ENCODE measurements at places on chromosomes 11 and 22. TPM values are rescaled to one million over a fixed set of nuclear protein-coding genes. Genes with fewer than 3 reads are reported as not detected.

Gene GLYATL1
- total RNA-seq = not detected

Gene NRXN2
- total RNA-seq = 2.1 TPM

Gene OR8D4
- total RNA-seq = 0.20 TPM

Gene DEFB131B
- total RNA-seq = not detected

Gene TBRG1
- total RNA-seq = 27.6 TPM

Gene RASD2
- 0.78 TPM for total RNA-seq

Gene CDON
- total RNA-seq = 26.2 TPM

Gene RAPSN
- total RNA-seq = 0.17 TPM

Gene VPREB1
- total RNA-seq = not detected

Gene MAP6
- total RNA-seq = 6.3 TPM

Gene SUSD2
- 6.2 TPM for total RNA-seq

Gene OR2AT4
- total RNA-seq = not detected

DNA sequence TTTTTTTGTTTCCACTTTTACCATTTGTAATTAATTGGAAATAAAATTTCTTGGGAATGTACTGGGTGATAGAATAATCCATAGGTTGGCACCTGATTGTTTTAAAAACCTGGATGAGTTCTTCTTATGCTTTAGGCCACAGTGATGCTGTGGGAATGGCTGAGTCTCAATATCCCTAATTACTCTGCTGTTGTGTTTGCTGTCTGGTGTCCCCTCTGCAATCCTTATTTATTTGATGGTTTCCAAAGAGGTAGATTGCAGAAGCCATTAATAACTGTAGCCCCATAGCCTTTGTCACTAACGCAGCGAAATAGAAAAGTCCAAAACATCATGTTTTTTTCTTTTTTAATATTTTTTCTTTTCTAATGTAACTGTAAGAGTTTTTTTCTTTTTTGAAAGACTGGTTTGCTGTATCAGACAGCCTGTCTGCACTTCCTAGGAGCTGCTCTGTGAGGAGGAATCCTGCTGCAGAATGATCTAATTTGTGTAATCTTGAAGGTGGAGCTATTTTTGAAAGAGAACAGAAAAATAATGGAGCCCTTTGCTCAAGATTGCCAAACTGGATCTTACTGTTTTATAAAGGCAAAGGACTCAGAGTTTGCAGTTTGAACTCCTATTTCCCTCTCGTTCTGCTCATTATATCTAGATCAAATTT lies 14.9 kb downstream of the PACS1 start:
- DNase-seq = no peak

DNA sequence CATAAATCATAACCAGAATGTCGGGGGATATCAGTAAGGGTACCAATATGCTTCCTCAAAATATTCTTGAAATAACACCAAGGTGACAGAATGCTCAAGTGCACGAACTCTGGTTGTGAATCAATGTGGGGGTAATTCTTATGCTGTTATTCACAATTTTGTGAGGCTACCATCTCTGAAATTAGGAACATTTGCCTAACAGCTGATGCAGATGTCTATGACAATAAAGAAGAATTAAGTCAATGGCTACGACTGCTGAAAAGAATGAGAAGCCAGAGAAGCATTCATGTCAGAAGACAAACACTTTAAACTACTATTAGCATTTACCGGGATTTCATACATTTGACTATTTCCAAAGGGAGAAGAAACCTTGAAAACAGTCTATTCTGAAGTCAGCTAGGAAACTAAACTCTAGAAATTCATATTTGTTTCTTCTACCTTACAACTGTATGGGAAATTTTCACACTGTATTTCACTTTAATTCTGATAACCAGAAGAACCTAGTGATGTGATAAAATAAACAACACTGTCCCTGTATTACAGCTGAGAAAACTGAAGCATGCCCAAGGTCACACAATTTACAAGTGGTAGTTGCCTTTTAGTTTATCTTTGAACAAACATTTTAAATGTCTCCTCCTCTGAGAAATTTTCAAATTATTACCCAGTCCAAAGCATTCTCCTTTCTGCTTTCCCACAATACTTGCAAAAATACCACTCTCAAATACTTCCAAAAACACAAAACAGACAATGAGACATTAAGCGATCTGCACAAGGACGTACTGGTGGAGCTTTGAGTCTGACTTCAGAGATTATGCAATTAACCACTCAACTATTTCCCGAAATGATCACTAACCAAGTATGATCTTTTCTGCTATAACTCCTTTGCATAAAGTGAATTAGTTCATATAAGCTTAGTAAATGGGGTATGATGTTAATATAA lies 18.0 kb upstream of the ARHGAP32 start:
- DNase-seq = no peak

GRCh38 chr22:22032906-22033802 lies 50.6 kb upstream of the TOP3B start:
- DNase-seq = no peak

DNA sequence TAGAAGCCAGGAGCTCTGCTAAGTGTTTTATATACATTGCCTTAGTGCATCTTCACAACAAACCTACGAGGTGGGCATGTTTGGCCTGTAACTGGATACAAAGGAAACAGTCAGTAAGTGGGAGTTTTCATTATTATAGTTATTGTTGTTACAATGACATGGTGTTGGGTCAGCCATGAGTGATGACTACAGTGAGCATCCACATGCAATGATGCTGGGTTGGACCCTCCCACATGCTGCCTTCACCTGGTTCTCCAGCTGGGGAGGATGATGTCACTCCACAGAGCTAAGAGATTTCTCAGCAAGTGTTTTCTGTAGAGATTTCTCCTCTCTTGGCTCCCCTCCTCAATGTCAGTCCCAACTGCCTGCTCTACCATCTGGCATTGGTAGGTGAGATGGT lies 59.3 kb downstream of the EHF start:
- no peak for DNase-seq

DNA sequence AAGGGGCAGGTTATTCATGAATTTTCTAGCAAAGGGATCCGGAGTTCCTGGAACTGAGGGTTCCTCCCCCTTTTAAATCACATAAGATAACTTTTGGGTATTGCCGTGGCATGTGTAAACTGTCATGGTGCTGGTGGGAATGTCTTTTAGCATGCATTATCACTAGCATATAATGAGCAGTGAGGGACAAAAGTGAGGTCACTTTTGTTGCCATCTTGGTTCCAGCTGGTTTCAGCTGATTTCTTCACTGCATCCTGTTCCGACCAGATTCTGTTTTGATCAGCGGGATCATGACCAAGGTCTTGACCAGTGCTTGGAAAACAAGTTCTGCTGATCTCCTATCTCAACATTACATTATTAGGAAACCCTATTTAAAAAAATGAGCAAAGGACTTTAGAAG lies 7.4 kb downstream of the MIF start:
- no peak for DNase-seq

DNA sequence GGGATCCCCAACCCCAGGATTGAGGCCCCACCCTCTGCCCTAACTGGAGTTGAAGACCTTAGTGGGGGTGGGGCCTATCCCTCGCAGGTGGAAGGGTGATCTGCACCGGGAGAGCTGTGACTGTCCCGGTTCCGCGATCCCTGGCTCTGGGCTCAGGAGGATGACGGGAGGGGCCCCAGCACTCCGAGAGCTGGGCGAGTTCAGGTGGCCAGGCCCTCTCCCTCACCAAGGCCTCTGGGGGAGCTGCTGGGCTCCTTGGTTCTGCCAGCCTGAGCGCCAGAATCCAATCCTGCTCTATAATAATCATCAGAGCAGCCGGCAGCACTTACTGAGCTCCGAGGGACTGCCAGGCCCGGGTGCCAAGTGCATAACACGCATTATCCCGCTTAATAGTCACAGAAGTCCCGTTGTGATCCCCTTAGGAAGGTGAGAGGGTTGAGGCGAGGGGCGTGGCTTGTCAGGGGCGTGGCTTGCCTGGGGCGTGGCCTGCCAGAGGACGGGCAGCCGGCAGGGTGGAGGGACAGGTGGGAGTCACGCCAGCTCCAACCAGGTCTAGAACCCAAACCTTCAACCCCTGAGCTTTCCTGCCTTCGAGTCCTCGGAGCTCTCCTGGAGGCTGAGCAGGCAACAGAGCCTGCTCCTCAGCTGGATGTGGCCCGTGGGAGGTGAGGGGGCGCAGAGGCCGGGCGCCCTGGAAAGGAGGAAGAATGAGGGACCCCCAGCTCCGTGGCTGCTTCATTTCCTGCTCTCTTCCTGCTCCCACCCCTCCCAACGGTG lies 7.3 kb upstream of the SYT7 start:
- peak; percentile 58 for DNase-seq

DNA sequence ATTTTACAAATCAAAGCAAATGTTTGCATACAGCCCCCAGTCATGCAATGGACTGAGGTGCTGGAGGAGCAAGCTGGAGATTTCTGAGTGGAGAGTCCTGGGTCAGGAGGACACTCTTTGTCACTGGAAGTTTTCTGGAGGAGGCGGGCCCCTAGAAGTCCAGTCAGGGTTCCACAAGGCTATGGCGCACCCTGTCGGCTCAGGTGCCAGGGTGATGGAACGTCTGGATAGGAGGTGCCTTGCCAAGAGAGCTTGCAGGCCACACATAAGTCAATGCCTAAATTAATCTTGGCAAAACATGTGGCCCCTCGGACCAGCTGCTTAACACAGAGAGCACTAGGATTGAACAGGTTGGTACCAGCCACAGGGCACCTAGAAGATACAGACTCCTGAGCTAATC lies 174.7 kb upstream of the CADM1 start:
- DNase-seq = peak; percentile 64

- DNase-seq = no peak
Observed at GRCh38 chr11:113410414-113411135, 23.0 kb downstream of the ANKK1 start.

- DNase-seq = no peak
Observed at GRCh38 chr22:50326225-50326955, 422 bp downstream of the DENND6B start.

- no peak for DNase-seq
Observed at GRCh38 chr11:7899418-7899817, 31.6 kb downstream of the OR10A6 start.

DNA sequence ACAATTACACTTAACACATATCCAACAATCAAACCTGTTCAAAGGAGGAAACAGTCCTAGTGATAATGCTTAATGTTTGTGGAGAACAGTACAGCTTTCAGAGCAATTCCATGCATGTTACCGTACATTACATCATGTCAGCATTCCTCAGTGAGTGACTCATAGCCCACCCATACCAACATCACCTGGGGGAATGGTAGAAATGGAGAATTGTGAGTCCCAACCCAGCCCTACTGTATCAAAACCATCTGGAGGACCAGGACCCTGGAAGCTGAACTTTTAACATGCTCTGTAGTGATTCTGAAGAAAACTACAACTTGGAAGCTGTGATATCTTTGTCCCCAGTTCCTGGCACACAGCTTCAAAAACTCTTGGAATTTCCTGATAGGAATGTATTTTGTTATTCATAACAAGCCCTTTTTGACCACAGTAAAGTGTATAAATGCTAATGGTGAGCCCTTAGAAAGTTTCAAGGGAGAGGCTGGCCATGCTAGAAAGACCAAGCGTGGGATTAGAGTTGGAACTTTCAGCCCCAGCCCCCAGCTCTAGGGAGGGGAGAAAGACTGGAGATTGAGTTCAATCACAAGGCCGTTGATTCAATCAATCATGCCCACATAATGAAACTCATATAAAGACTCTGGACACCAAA lies 301.1 kb downstream of the BUD13 start:
- no peak for DNase-seq

DNA sequence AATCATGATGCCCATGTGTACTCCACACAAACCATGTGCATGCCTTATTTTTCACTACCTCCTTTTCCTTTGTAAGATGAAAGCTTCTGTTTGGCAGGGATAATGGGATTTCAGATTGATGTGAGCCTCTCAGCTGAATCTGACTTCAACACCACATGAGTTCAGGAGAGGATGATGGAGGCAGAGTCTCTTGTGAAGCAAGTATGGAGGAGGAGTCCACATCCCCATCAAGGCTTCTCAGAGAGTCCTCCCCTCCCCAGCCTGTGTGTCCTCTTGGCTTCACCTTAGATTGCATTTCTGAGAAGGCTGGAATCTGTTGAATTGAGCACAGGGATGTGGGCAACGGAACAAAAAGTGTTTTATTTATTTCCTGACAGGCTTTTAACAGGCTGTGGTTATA lies 370.4 kb downstream of the FAT3 start:
- DNase-seq = no peak

GRCh38 chr11:69976794-69977193 lies 101.3 kb upstream of the ANO1 start:
- DNase-seq = no peak

DNA sequence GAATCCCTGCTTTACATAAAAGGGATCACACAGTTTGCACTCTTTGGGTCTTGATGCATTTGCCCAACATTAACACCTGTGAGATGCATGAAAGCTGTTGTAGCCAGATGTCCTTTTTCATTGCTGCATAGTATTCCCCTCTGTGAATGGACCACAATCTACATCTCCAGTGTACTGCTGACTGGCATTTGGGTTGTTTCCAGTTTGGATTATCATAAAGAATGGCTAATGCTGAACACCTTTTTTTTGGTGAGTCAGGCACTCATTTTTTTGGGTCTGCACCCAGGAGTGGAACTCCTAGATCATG lies 58.3 kb downstream of the PHF21B start:
- no peak for DNase-seq

DNA sequence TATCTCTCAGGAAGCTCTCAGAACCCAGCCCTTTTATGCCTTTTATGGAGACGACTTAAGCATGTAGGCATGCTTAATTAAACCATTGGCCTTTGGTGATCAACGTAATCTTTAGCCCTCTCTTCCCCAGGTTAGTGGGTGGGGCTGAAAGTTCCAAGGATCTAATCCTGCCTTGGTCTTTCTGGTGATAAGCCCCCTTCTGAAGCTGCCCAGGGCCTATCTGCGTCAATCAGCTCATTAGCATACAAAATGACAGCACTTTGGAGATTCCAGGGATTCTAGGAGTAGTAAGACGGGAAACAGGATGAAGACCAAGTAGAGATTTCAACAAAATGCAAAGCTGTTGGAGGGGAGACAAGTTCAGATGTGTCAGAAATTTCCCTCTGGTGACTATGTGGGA lies 3.1 kb downstream of the FAM118A start:
- no peak for DNase-seq

GRCh38 chr22:31912407-31912743 lies 32.0 kb upstream of the YWHAH start:
- no peak for DNase-seq

DNA sequence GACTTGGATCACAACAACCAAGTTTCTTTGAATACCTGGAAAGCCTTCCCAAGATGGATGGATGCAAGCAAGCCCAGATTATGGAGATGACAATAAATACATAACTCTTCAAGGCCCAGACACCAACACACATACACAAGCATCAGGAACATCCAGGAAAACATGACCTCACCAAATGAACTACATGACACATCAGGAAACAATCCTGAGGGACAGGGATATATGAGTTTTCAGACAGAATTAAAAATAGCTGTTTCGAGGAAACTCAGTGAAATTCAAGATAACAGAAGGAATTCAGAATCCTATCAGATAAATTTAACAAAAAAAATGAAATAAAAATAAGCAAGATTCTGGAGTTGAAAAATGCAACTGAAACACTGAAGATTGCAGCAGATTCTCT lies 659.4 kb downstream of the METTL15 start:
- no peak for DNase-seq

Measured in right cardiac atrium (tissue), 5 donors.